ENCODE measurements at places on chromosomes 3 and 15. TPM values are rescaled to one million over a fixed set of nuclear protein-coding genes. Genes with fewer than 3 reads are reported as not detected.
A peak's percentile ranks its signal among the peaks of the same experiment; 100 is the strongest.

RAB11A gene
- 224 TPM for total RNA-seq

CELF6 gene
- total RNA-seq: 0.13 TPM

CNTN4 gene
- 1.6 TPM for total RNA-seq

STAC gene
- 3.0 TPM for total RNA-seq

DNA sequence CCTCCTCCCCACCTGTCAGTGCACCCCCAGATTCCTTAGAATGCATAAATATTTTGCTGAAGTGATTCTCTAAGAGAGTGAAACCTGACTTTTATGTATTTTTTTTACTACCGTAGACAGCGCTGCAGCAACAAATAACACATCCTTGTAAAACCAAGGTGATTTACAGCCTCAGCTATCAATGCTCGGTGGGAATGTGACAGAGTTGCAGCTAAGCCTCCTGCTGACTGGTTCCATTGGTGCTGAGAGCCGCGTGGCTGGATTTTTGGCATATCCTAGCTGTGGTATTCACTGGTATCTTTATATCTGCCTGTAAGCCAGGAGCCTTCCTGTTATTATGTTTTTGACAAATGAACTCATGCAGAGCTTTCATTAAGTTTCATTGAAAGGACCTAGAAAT, 11.0 kb downstream of the FGD5 start:
- DNase-seq: no peak

- DNase-seq: no peak
Measured at GRCh38 chr3:66604481-66604880, 103.7 kb upstream of the LRIG1 start.

GRCh38 chr3:134603956-134604355, 46.9 kb downstream of the KY start:
- DNase-seq: no peak

- DNase-seq: no peak
Measured at GRCh38 chr3:63803911-63804310, 15.2 kb upstream of the C3orf49 start.

DNA sequence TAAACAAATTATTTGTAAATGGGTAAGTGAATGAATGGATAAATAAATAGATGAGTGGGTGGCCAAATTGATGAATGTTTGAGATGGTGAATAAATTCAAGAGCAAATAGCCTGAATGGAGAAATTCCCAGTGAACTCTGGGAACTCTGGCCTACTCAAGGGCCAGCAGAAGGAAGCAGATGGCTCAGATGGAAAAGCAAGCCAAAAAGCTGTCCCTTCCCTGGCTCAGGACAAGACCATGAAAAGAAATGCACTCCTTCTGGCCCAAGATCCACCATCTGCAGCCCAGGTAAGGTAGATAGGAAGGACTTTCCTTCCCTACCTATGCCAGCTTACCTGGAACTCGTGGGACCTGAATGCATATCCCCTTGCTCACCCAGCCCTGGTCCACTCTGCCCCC, 37.6 kb upstream of the CLDN18 start:
- no peak for DNase-seq

- no peak for DNase-seq
Measured at GRCh38 chr3:42210726-42211125, 55.3 kb downstream of the CCK start.

DNA sequence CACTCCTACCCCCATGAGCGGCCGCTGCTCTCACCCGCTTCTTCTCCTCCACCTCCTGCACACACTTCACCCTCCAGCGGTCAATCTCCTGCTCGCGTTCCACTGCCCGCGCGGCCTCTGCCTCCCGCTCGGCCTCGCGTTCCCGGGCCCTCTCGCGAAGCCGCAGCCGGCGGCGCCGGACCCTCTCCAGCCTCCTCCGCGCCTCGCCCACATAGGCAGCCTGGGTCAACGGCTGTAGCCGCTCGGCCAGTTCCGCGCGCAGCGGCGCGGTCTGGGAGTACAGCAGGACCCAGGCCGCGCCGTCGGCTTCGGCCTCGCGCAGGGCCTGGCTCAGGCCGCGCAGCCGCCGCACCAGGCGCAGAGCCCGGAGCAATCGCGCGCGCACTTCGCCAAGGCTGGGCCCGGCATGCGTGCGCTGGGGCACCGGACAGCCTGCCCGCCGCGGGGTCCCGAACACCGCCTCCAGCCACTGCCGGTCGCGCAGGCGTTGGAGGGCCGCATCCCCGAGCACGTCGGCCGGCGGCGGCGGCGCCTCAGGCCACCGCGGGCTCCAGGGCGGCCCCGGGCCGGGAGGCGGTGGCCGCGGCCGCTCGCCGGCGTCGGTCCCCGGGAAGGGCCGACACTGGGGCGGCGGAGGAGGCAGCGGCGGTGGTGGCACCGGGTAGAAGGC, 595 bp downstream of the PDCD7 start:
- DNase-seq: peak; percentile 53

DNA sequence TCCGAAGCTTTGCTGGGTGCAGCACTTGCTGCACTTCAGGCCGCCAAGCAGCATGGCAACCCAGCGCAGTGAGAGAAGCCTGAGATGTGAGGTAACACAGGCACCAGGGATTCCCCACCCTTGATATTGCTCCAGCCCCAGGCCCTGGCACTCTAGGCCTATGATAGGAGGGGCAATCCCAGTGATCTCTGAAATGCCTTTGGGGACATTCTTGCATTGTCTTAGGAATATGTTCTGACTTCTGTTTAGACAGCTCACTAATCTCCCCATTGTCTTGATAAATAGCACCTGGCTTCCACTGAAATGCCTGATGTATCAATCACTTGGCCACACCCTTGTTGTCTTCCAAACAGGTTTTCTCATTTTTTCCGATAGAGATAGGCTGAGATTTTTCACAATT, 102.8 kb downstream of the SOX14 start:
- DNase-seq: peak; percentile 65

- DNase-seq: no peak
Measured at GRCh38 chr3:69426291-69426966, 40.5 kb upstream of the FRMD4B start.

DNA sequence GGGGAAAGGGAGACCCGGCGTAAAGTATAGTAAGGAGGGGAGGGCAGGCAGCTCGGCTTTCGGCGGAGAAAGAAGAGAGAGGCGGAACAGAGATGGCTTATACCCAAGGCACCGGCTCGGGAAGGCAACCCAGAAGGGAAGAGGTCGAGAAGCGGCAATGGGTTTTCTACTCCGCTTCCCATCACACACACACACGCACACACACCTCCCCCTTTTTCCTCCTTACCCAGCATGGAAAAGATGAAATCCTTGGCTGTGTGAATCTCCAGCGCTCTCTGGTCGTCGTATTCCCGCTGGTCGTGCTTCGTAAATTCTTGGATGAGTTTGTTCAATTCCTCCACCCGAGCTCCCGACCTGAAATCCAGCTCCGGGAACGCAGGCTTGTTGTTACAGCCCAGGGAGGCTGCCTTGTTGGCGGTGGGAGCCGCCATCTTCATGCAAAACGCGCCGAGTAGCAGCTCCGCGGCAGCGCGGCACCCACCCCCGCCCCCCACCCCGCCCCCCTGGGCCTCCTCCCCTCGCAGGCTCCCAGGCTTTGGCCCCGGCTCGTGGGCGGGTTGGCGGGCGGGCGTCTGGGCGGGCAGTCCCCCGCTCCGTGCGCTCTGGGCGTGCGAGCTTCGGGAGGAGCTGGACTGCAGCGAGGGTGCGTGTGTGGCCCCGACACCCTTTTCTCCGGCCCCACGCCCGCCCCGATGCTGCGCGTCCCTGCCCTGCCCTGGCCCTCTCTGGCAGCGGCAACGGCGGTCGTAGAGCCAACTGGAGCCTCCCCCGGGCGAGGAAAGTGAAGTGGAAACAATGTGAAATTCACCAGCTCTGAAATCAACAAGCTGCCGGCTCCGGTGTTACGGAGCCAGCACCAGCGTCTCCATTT, at the start of gene MB21D2:
TSS of gene MB21D2 (minus strand) at position 453 of the 871 bp plus-strand sequence. CDS start at position 437, 16 bp downstream.
- DNase-seq: peak; percentile 67

Data from H9 (cell line).